ENCODE measurements at places on chromosomes 13 and 19.

- no peak for DNase-seq
These were observed 77.9 kb upstream of the KL start for GRCh38 chr13:32938314-32938713.

DNA sequence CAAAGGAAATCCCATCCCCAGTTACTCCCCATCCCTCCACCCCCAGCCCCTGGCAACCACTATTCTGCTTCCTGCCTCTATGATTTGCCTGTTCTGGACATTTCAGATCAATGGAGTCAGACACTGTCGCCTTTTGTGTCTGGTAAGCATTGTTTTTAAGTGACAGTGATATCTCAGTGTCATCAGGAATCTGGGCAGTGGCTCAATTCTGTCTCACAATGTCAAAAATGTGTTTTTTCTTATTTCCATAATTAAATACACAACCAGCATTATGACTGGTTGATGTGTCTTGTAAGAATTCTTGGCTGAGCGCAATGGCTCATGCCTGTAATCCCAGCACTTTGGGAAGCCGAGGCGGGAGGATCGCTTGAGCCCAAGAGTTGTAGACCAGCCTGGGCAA, 20.2 kb upstream of the PGLS start:
- no peak for DNase-seq

- no peak for DNase-seq
These were observed 2.3 kb downstream of the ZNF714 start for GRCh38 chr19:21084343-21084742.

DNA sequence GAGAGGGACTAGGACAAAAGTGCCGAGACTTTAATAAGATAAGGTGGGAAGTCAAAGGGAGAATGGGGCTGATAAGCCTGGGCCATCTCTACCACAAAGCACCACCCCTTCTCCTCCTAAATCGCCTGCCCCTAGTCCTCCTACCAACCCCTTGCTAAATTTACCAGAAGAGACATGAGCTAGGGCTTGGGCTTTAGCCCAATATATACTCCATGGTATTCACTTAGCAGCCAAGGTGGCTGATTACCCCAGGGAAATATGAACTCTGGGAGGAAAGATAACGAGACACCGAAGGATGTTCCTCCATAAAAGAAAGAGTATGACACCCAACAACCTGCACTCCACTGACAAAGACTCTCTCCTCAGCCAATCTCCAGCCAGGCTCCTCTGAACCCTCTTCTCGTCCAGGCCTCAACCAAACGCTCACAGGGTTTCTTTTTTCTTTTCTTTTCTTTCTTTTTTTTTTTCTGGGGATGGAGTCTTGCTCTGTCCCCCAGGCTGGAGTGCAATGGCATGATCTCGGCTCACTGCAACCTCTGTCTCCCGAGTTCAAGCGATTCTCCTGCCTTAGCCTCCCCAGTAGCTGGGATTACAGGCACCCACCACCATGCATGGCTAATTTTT, 610.2 kb downstream of the UQCRFS1 start:
- no peak for DNase-seq

- no peak for DNase-seq
These were observed 559 bp downstream of the POLR2E start for GRCh38 chr19:1094655-1094977.

DNA sequence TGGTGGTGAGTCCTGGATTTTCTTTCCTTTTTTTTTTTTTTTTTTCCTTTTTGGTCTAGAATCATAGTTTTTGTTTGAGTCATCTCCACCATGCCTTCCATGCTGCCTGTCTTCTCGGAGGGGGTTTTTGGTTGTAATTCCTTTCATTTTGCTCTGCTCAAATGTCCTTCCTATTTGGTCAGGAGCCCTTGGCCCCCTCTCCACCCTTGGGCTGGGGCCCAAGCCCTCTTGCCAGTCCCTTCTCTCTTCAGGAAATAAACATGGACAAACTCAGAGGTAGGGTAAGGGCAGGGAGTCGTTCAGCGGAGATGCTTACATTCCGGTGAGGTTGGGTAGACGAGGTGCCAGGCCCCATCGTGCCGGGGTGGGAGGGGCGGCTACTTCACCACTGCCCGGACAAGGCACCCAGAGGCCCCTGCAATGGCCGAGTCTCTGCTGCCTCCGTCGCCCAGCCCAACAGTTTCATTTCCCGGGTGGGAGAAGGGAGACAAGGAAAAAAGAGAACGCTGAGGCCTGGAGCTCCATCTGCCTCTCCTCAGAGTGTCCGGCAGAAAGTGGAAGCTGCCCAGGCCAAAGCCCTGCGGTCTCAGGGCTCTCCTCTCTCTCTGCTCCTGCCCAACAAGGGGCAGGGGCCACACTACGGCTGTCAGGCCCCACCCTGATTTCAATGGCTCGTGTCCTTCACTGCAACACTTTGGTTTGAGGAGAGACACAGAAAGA, 12.7 kb downstream of the ZNF574 start:
- no peak for DNase-seq

DNA sequence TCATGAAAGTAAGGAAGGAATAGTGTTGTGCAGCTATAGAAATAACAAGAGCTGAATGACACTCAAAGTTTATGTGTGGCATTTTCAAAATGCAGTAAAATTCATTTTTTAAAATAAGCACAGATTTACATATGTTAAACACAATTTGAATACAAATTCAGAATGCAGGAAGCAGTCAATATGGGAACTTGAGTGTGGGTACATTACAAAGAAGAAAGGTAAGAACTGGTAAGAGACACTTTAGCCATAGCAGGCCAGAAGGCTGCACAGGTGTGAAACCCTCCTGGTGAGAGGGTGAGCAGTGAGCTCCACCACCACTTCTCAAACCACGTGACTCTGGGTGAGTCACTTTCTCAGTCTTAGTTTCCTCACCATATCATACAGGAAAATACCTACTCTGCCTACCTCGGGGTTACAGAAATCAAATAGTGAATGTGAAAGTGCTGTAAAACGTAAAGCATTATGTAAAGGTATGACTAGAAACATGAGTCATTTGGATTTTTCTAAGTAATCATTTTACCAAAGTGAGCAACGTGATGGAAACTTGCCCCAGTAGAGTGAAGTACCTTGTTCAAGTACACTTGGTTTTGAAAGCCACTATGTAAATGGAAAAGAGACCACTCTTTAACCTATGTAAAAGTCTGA, 40.5 kb downstream of the USP12 start:
- DNase-seq: no peak

DNA sequence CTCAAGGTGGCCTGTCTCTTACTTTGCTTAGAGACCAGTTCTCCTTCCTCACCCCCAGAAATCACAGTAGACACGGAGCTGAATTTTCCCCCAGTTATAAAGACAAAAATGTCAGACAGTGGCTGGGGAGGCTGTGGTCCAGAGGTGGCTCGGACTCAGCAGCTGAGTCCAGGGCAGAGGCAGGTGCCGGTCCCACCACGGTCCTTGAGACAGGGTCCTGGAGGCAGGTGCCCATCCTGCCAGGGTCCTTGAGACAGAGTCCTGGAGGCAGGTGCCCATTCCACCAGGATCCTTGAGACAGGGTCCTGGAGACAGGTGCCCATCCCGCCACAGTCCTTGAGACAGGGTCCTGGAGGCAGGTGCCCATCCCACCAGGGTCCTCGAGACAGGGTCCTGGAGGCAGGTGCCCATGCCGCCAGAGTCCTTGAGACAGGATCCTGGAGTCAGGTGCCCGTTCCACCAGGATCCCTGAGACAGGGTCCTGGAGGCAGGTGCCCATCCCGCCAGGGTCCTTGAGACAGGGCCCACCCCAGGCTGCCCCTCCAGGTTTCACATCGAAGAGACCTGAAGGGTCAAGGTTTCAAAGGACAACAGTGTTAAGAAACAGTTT, 23.1 kb downstream of the PEPD start:
- DNase-seq: no peak

- DNase-seq: no peak
These were observed 30.5 kb downstream of the ZIC5 start for GRCh38 chr13:99941086-99941485.

GRCh38 chr19:56933014-56933705, 92.6 kb upstream of the PEG3 start:
- DNase-seq: no peak

- no peak for DNase-seq
These were observed 616.4 kb downstream of the EFNB2 start for GRCh38 chr13:105918842-105919741.

DNA sequence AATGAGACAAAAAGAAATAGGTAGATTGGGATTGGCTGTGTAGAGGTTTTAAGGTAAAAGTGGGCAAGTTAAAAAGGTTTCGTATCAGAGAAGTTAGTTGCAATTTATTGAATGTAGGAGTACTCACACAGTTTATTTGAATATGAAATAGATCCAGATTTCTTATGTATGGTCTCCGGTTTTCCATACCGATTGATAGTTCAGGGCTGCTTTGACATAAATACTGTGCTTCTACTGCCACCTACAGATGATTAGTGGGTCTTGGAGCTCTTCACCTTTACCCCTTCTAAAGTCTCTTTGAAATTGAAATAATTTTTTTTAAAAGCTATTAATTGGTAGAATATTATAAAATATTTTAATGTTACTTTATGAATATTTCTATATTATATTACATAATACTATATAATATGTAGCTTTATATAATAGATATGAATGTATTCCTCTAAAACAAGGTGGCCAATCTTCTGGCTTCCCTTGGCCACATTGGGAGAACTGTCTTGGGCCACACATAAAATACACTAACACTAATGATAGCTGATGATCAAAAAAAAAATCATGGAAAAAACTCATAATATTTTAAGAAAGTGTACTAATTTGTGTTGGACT, 7.7 kb upstream of the GPR18 start:
- DNase-seq: no peak

DNA sequence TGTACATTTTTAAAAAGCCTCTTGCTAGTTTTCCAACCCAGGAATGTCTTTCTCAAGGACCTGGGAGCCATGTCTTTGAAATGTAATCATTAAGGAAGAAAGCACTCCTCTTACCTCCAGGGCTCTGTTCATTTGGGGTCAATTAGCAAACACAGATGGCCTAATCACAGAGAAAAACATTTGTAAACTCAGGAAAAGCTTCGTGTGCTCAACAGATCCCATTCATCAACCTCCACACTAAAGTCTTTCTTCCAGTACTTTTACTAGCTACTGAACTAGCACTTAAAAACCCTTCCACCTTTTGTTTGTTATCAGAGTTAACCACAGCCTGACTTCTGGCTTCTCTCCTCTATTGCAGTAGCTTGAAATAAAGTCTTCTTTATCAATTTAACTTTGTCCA, 441.4 kb downstream of the PCDH20 start:
- no peak for DNase-seq

DNA sequence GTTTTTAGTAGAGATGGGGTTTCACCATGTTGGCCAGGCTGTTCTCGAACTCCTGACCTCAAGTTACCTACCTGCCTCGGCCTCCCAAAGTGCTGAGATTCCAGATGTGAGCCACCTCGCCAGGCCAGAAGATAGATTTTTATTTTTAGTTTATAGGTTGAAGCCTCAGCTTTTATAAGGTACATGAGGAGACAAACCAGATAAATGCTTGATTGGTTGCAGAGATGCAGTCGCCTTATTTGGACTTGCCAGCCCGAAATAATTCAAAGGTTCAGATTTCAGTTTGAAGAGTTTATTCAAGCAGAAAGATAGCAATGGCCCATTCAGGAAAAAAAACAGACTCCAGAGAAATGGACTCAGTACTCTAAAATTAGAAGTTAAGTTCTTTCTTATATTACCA, 3.1 kb downstream of the ZNF69 start:
- no peak for DNase-seq

DNA sequence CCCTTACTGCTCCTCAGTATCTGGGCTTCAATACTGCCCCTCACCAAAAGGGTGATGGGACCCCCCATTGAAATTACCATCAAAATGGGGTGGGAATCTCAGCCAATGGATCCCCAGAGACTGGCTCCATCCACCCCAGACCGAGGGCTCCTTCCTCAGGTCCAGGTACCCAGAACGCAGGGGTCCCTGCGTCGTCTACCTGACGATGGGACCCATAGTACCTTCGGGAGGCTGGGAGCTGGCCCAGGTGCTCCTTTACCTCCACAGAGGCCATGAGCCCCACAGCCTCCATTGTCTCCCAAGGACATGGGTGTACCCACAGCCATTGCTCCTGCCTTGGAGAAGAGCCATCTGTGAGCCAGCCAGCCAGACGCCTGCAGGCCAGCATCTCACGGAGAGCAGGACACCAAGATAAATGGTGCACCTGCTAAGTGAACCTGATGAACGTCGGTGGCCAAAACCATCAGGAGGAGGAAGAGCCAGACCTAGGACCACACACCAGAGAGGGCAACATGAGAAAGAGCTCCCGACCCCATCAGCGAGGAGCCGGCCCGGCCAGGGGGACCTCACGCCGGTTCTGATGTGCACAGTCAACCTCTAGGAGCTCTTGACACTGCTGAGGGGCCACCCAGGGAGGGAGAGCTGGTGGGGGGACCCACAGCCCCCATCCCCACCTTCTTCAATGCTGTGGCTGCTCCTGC, 156.8 kb upstream of the SOX1 start:
- DNase-seq: no peak

- DNase-seq: no peak
These were observed 141.3 kb upstream of the HTR2A start for GRCh38 chr13:47038188-47038587.

GRCh38 chr13:78604782-78605611, 1.6 kb upstream of the POU4F1 start:
- no peak for DNase-seq

- peak; percentile 29 for DNase-seq
These were observed 28.3 kb downstream of the CEBPA start for GRCh38 chr19:33273881-33274662.

DNA sequence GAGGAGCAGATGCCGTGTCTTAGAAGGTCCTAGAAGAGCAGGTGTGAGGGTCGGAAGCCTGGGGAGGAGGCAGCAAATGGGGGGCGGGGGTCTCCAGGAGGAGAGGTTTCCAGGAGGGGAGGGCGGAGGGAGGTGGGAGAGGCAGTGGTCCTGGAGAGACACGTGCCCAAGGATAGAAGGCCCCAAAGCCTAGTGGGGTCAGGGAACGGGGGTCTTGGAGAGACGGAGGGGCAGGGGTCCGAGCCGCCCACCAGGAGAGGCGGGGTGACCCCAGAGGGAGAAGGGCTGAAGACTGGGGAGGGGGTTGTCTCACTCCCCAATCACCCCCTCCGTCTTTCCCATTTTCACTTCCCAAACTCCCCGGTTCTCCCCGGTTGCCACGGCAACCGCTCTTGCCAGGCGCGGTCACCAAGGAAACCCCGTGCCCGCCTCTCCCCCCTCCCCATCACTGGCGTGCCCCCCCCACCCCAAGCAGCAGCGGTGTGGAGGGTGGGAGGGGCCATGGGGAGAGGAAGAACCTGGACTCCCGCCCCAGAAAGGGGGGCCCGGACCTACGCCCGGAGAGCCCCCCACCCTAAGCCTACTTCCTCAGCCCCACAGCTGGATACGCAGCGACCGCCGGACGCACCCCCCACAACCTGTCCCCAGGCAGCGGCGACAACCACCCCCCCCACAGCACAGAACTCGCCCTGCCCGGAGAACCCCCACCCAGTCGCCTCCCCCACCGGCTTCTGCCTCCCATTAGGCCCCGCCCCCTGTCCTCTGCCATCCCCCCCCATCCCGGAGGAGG, 988 bp downstream of the LRRC4B start:
- no peak for DNase-seq

- no peak for DNase-seq
These were observed 1.2 kb downstream of the MED26 start for GRCh38 chr19:16626796-16627192.
